ENCODE measurements at places on chromosomes 5 and 9.
A peak's percentile ranks its signal among the peaks of the same experiment; 100 is the strongest.

DNA sequence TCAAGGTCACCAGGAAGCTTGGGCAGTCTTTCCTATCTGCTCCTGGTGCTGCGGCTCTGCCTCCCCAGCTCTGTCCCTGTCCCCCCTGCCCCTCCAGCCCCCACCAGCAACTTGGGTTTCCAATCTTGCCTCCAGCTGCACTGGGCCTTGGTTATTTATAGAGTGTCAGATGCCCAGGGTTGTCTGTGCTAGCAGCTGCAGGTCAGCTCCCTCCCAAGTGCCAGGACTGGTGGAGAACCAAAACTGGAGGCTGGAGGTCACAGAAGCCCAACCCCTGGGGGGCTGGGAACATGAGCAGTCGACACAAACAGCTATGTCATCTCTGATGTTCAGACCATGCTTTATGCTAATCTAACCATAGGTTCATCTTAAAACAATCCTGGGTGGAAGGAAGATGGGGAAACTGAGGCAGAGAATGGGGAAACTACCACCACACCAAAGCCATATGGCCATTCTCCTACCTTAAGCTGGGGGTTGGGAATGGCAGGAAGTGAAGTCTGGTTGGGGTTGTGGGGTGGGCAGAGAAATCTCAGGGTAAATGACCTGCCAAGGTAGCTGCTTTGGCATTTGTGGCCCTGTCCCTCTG lies 1.7 kb downstream of the TPM2 start:
- DNase-seq, result no peak

GRCh38 chr9:124602204-124602603 lies 95.0 kb upstream of the NR5A1 start:
- DNase-seq, result no peak

- no peak for DNase-seq
These were observed 88.5 kb downstream of the PBX3 start for GRCh38 chr9:125835655-125836054.

DNA sequence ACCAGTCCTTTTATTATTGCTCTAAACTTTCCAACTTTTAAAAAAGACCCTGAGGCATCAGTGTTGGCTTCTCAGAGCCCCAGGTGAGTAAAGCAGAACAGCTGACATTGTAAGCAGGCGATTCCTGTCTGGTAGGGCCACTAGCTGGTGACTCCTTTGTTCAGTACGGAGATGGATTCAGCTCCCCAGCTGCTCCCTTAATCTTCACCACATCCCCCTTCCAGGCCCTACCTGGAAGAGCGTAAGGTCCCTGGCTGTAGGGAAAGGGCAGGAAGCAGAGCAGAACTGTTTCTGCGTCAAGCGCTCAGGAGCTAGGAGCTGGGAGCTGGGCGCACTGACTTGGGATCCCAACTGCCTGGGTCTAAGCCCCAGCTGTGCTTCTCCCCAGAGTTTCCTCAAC lies 203.7 kb upstream of the TAS2R1 start:
- DNase-seq, result no peak

DNA sequence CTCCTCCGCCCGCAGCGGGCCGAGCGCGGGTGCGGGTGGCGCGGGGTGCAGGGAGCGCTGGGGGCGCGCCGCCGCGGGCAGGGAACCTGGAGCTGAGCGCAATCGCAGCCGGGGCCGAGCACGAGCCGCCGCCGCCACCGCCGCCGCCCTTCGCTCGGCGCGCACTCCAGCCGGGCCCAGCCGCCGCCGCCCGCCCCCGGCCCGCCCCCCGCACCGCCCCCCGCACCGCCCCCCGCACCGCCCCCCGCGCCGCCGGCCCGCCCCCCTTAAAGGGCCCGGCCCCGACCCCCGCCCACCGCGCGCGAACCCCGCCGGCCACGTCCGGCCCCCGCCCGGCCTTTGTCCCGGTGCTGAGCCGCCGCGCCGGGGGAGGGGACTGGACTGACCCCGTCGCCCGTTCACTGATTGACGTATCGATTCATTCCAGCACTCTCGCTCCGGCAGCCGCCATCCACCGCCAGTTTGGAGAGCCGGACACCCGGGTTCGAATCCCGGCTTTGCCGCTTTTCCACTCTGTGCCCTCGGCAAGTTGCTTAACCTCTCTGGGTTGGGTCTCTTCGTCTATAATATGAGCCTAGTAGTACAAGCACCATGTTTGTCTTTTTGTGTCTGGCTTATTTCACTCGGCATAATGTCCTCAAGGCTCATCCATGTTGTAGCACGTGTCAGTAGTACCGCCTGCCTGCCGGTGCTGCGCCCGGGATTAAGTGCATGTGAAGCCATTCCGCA lies at the start of gene SH3PXD2B:
SH3PXD2B (minus strand) TSS at position 168 of the 729 bp plus-strand sequence. CDS start 173 bp downstream, outside the sequence.
- no peak for DNase-seq

DNA sequence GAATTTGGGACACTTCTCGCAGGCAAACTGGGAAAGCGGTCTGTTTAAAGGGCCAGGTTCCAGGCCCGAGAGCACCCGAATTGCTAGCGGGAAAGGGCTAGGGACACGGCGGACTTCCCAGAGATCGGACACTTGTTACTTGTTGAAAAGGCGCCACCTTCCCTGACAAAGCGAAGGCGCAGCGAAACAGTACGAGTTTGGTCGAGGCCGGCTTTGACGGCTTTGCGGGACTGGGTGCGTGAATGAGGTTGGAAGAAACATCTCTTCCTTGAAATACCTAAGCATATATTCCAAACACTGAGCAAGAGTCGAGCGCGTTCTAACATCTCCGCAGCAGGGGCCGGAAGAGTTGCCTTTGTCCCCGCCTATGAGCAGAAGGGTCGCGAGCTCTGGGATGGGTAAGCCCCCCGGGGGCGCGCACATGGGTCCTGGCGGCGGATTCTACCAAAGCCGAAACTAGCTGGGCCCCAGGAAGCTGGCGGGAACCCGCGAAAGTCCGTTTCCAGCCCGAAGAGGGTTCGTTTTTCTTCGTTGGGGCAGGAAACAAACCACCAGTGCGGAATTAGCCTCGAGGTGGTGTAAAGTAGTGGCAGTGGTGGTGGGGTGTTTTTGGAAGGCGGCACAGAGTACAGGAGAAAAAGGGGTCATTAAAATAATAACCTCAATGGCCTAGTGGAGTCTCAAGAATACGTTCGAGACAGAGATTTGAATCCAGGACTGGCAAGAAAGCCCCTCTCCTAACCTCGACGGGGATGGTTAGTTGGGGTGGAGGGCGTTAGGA lies 1.5 kb downstream of the GDNF start:
- peak; percentile 14 for DNase-seq

Measured in hematopoietic multipotent progenitor cell treated with erythropoietin and hydrocortisone succinate and interleukin-3 and kit ligand, for 8 days (in vitro differentiated cells).